ENCODE measurements at places on chromosomes 6 and 20. TPM values are rescaled to one million over a fixed set of nuclear protein-coding genes. Genes with fewer than 3 reads are reported as not detected.

GRCh38 chr20:25220810-25221591 lies 25.5 kb downstream of the ENTPD6 start:
- H3K27ac ChIP-seq = no peak overlapping the region
- no peaks in the 10 kb centered on the region for H3K27me3 ChIP-seq
- no peak for DNase-seq
- peaks cover 31% of the 10 kb centered on the region for H3K36me3 ChIP-seq

GRCh38 chr20:17849901-17850683 lies 118.5 kb downstream of the SNX5 start:
- no peaks in the 10 kb centered on the region for H3K36me3 ChIP-seq
- peak overlapping the region; percentile 34 for H3K27ac ChIP-seq
- no peak overlapping the region for H3K4me3 ChIP-seq

DNA sequence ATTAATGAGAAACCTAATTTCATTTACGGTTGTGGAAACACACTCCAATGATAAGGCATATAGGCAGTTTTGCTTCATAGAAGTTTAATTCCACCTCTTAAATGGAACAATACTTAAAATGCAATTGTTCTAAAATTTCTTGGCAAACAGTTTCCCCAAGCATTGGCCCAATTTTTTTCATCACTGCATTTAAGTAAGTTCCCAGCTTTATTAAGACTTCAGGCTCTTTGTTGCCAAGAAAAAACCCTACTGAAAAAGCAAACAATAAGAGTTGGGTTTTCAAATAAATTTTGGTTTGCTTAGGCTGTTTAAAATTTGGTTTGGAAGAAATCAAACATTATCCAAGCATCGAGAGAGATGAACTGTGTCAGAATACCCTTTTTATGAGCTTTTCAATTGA lies 690.9 kb upstream of the NRSN1 start:
- H3K27me3 ChIP-seq = no peaks in the 10 kb centered on the region
- H3K4me3 ChIP-seq = no peak overlapping the region
- H3K27ac ChIP-seq = no peak overlapping the region
- no peaks in the 10 kb centered on the region for H3K36me3 ChIP-seq
- H3K4me1 ChIP-seq = no peaks in the 10 kb centered on the region

DNA sequence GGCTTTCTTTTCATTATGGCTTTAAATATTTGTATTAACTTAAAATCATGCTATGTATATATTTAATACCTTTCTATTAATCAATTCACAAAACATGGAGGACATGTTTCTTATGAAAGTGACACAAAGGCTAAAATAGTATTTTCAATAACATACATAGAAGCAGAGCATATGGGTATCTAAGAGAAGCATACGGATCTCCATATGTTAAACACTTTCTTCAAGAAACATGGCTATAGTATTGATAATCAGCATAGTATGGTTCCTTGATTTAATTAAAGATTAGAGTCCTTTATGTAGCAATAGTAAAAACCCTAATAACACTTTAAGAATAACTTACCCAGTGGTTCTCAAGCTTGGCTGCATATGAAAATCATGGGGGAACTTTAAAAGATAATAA lies 58.5 kb downstream of the GRIK2 start:
- no peak overlapping the region for H3K4me3 ChIP-seq
- no peaks in the 10 kb centered on the region for H3K4me1 ChIP-seq
- no peaks in the 10 kb centered on the region for H3K36me3 ChIP-seq
- H3K27me3 ChIP-seq = no peaks in the 10 kb centered on the region
- DNase-seq = no peak

Gene EDN1
- 14.8 TPM for total RNA-seq
